ENCODE measurements at places on chromosomes 16 and 17.

- DNase-seq, result no peak
These were observed 5.5 kb upstream of the COIL start for GRCh38 chr17:56966338-56966737.

DNA sequence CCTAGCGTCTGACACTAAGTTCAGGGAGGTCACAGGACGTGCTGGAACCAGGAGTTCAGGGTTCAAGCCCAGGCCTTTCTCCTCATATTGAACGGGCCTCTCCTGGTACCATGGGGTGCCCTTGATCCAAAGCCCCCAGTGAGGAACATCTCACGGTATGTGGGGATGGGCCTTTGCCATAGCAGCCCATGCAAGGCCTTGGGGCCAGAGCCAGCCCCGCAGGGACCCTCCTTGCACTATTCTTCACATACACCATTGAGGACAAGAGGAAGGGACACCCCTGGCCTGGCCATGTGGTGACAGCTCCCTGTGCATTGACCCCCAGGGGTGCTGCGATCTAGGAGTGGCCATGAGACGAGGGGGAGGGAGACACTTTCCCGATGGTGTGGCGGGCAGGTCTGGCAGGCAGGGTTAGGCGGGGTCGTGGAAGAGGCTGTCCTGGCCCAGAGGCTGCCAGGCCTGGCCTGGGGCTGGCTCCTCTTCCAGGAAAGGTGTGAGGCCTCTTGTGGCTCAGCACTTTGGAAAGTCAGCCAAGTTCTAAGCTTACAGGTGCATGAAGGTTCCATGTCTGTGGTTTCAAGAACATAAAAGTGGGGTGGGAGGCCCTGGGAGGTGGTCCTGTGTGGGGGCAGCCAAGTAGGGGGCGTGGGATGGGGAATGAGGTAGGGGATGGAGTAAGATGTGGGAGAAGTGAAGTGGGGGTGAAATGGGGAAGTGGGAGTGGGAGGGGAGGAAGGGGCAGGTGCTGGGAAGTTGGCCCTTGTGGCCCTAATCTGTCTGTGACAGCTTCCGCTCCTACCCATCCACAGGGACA, 88.7 kb upstream of the CBX4 start:
- DNase-seq, result no peak

GRCh38 chr17:8237886-8238285, 10.0 kb downstream of the CTC1 start:
- DNase-seq, result no peak

DNA sequence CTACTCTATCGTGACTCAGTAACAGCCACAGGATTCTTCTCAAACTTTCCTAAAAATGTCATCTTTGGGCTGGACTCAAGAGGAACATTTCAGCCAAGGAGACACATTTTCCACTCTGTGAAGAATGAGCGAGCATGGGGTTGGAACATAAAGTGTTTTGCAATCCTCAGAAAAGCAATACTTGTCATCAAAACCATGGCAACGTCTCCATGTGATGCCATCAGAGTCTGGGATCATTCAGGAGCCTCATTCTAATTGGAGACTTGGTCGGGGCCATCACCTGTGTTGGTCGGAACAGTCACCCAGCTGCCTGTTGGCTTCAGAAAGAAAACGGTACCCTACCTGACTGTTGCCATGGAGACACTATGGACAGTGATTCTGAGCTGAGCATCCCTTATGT, 25.5 kb downstream of the MYOCD start:
- no peak for DNase-seq

DNA sequence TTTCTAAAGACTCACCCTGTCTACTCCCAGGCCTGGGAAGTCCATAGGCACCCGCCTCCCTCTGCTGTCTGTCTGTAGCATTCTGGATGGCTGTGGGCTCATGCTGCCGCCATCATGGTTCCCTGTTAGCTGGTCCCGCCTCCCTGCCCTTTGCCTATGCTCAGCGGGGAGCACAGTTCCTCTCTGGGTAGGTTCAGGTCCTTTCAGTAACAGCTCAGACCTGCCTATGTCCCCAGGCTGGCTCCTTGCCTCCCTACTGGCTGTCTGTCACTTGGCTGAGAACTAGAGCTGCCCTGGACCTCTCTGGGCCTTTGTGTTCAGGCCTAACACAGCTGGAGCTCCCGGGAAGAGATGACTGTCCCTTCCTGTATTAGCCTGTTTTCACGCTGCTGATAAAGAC, 317.9 kb downstream of the SNX29 start:
- no peak for DNase-seq

- no peak for DNase-seq
These were observed 22.5 kb downstream of the CYB5D2 start for GRCh38 chr17:4165301-4166010.

GRCh38 chr17:49197346-49197998, 12.9 kb downstream of the GNGT2 start:
- DNase-seq, result no peak

GRCh38 chr16:57167953-57168352, 17.9 kb downstream of the PSME3IP1 start:
- DNase-seq, result no peak

GRCh38 chr17:48630925-48631692, 5.0 kb upstream of the HOXB9 start:
- no peak for DNase-seq

GRCh38 chr16:63311313-63311712, 1275.1 kb upstream of the CDH8 start:
- DNase-seq, result no peak

- no peak for DNase-seq
These were observed 48.5 kb downstream of the HAPSTR1 start for GRCh38 chr16:9139965-9140364.

GRCh38 chr17:56593086-56593645, 333 bp upstream of the NOG start:
- DNase-seq, result no peak

DNA sequence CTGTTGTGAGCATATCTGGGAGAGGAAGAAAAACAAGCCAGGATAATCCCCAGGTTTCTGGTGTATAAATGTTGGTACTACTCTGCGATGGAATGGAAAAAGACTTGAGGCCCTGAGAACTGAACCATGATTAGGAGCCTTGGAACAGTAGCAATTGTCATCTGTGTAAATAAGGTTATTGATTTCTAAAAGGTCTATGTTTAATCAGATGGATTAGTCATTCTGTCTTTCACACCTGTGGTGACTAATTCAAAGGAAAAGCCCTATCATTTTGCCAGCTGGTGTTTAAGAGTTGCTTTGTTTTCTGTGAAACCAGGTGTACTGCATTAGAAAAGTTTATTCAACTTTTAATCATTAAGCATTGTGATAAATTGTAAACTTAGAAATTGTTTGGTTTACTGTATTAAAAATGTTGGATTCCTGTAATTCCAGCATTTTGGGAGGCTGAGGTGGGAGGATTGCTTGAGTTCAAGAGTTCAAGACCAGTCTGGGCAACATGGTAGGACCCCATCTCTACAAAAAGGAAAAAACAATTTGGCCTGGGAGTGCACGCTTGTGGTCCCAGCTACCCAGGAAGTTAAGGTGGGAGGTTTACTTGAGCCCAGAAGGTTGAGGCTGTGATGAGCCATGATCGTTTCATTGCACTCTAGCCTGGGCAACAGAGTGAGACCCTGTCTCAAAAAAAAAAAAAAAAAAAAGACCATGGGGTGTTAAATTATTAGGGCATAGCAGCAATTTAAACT, 29.0 kb upstream of the KPNB1 start:
- DNase-seq, result no peak

GRCh38 chr17:41415411-41415810, 9.0 kb downstream of the KRT37 start:
- no peak for DNase-seq

DNA sequence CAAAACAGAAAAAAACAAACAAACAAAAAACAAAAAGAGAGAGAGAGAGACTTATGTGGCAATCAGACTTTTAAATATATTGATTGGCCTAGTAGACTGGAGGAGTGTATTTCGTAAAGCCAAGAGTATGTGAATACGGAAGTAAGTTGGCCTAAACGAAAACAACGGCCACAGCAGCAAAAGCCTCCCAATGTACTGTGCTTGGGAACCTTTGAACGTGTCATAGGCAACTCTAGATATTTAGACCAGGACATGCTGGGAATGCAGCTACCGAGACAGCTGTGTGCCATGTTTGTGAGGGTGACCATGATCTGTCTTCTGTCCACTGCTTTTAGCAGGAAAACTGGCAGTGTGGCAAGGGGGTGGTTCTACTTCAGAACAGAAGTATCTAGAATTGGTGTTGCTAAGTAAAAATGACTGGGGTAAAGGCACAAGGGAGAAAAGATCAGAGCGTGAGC, 7.4 kb downstream of the MAF start:
- DNase-seq, result no peak

GRCh38 chr17:49836111-49837030, 11.5 kb downstream of the TAC4 start:
- DNase-seq, result no peak

DNA sequence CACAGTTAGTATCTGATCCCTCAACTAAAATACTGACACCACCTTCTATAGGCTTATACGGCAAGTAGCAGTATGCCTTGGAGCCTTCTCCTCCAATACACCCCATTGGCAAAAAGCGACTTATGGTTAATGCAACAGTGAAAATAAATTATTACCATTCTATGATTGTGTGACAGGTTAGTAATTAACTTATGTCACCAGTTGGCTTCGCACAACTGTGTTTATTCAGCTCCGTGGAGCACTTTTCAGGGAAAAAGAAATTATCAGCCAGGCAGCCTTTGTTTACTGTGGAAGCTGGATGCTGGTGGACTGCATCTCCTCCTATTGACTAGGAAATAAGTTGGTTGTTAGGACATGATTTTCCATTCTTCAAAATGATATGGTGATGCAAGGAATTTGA, 833.8 kb upstream of the RBFOX1 start:
- no peak for DNase-seq

DNA sequence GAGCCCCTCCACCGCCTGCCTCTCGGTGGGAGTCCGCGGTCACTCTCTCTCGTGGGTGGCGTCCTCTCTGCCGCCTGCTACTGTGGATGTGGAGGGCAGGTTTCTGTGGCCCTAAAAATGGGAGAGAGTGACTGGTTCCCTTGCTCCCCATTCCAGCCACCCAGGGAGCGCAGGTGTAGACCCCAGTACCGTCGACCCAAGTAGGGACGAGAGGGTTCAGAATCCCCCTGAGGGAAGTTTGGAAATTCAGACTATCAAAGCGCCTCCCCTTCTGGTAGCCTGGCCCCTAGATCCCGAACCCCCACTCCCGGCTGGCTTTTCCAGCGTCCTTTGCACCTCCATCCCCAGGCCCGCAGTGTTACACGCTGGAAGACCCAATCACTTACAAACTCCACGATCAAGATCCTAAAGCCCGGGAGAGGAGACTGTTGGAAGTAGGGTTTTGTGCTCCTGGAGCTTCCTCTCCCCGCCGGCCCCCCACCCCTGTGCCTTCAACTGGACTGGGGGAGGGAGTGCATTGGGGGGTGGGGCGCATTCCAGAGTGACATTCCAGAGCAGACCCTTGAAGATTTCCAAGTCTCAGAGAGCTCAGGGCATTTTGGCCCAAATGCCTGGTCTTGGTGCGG, 991 bp downstream of the GPRC5C start:
- no peak for DNase-seq

DNA sequence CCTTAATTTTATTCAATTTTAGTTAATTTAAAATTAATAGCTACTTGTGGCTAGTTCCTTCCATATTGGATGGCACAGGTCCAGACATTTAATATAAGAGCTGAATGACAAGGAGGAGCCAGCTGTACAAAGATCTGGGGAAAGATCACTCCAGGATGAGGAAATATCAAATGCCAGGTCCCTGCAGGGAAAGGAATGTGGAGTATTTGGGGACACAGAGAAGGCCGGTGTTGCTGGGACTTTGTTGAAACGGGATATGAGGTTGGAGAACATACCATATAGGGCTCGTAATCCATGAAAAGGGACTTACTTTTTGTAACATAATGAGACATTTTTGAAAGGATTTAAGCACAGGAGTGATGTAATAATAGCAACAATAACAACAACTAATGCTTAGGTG, 426.8 kb downstream of the HS3ST4 start:
- DNase-seq, result no peak

DNA sequence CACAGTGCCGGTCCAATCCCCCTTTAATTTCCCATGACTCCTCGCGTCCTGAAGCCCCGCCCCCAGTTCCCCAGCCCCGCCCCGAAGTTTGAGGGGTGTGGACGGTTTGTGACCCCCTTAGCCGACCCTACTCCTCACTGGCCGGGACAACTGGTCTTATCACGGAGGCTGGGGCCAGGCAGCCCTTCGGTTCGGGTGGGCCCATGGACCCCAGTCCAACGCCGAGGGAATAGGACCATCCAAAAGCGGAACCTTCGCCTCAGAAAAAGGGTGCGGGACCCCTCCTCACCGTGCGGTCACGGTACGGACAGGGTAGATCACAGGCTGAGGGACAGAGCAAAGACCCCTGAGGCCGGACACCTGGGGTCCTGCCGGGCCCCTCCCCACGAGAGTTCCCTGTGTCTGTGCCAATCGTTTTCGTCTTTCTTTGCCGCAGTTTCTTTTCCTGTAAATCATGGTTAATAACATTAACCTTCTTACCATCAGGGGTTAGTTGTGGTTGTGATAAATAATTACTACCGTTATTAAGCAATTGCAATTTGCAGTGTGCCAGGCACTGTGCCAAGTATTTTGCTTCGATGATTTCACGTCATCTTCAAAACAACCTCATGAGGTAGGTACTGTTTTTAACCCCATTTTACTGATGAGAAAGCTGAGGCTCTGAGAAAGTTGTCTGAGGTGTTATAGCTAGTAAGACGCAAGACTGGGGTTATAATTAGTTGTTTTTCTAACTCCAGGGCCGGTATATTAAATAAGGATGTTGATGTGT, 543 bp downstream of the TMUB2 start:
- DNase-seq, result peak; percentile 63

GRCh38 chr16:49548325-49548970, 174.8 kb downstream of the C16orf78 start:
- no peak for DNase-seq

DNA sequence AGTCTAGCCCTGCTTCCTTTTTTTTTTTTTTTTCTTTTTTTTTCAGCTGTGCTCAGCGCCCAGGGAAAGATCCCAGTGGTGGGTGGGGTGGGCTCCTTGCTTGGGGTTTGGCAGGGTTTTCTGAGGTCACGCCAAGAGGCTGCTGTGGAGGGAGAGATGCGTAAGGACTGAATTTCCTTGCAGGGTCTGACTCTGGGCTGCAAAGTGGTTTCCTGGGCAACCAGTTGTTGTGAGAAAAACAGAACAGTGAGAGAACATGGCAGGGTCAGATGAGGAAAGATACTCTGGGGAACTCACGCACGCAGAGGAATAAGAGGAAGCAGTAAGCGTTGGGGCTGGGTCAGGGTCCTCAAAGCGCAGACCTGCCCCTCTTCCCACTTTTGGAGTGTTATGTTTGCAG, 119.5 kb downstream of the IRF8 start:
- no peak for DNase-seq

All from stimulated activated CD8-positive, alpha-beta memory T cell treated with anti-CD3 and anti-CD28 coated beads, Interleukin-7, amount 100 ng/mL, for 24 hours (primary cell).